Muscle of leg (tissue), 16 donors: ENCODE measurements at places on chromosomes 1 and 21.

GRCh38 chr1:11835441-11836225 lies 11.9 kb downstream of the NPPA start:
- peaks cover 95% of the 10 kb centered on the region for H3K36me3 ChIP-seq
- H3K27ac ChIP-seq = no peak overlapping the region
- DNase-seq = no peak
- no peaks in the 10 kb centered on the region for H3K4me1 ChIP-seq
- H3K4me3 ChIP-seq = no peak overlapping the region

DNA sequence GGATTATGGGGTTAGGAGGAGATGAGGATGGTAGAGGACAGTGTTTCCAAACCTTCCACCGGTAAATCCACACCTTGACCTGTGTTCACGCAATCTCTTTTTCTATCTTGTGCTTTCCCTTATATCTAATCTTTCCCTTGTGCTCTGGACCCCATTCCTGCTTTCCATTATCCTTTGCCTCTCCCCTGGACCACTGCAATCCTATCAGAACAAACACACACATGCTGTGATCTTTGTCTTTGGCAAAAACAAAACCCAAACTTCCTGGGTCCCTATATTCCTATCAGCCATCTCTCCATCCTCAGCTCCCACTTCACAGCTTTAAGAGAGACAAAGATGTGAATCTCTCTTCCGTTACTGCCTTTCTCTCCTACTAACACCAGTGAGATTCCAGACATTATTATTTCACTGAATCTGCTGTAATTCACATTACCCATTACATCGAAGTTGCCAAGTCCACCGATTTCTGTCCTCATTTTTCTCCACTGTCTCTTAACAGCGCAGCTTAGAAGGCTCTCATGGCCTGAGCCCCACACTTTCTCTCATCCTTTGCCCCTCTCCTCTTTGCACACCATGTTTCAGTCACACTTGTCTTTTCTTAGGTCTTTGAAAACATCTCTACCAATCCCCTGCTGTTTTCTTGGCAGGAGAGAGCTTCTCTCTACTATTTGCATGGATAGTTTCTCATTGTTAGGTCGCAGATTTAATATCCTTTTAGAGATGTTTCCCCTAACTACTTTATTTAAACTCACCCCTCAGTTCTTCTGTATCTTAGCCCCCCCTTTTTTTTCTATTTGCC lies 230.0 kb upstream of the B3GALT2 start:
- no peak for DNase-seq
- H3K4me3 ChIP-seq = no peak overlapping the region
- no peak overlapping the region for H3K27ac ChIP-seq
- H3K36me3 ChIP-seq = no peaks in the 10 kb centered on the region
- no peaks in the 10 kb centered on the region for H3K27me3 ChIP-seq

DNA sequence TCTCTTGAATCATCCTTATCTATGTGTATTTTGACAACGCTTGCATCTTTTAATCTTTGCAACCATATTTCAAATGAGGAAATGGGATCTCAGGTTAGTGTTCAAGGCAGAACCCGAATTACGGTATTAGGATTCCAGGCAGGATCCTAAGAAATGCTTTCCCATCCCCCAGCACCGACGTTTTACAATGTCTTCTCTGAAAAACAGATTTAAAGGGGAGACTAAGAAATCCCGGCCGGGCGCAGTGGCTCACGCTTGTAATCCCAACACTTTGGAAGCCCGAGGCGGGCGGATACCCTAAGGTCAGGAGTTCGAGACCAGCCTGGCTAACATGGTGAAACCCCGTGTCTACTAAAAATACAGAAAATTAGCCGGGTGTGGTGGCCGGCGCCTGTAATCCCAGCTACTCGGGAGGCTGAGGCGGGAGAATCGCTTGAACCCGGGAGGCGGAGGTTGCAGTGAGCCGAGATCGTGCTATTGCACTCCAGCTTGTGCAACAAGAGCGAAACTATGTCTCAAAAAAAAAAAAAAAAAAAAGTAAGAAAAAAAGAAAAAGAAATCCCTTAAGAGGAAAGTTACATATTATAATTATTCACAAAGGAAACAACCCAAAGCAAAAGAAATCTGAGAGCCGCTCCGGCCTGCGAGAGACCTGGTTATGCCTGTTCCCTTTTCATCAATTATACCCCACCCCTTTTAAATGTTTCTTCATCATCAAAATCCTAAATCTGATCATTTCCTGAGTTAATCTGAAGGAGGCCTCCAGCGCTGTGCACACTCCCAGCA lies 801 bp upstream of the GORAB start:
- H3K4me1 ChIP-seq = peaks cover 9% of the 10 kb centered on the region
- H3K36me3 ChIP-seq = no peaks in the 10 kb centered on the region
- peak overlapping the region; percentile 87 for H3K4me3 ChIP-seq
- peak; percentile 48 for DNase-seq
- H3K27ac ChIP-seq = peak overlapping the region; percentile 100

DNA sequence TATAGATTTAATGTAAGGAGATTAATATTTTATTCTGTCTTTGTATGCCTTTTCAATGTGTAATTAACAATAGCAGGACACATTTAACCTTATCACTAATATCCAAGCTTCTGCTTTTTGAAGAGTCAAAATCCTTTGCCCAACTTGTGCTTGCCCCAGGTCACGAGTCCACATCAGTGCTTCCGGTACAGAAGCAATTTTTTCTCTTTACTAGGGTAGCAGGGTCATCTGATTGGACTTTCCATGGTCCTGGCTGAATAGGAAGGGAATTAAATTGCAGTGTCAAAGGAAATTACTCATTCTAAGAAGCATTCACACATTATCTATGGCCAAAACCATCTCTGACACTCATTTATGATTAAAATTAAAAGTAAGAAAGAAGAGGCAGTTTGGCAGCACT lies 460.5 kb upstream of the ADGRL2 start:
- DNase-seq = peak; percentile 29
- H3K4me3 ChIP-seq = no peak overlapping the region
- no peaks in the 10 kb centered on the region for H3K4me1 ChIP-seq
- no peak overlapping the region for H3K27ac ChIP-seq

DNA sequence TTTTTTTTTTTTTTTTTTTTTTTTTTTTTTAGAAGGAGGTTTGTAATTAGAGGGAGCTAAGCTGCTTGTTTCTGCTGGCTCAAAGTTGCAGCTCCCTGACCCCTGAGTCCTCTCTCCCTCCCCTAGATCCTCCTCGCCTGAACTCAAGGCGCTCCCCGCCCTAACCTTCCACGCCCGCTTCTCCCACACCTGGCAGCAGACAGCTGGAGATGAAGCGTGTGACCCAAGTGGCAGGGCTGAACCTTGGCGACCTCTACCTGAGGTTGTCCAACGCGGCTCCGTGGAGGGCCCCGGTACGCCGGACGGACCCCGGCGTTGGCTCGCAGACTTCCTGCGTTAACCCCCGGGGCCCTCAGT lies 795 bp downstream of the NGF start:
- peak overlapping the region; percentile 56 for H3K4me3 ChIP-seq
- H3K4me1 ChIP-seq = peaks cover 22% of the 10 kb centered on the region
- peak; percentile 43 for DNase-seq
- no peaks in the 10 kb centered on the region for H3K36me3 ChIP-seq
- H3K27me3 ChIP-seq = peaks cover 39% of the 10 kb centered on the region
- no peak overlapping the region for H3K27ac ChIP-seq

- no peak overlapping the region for H3K27ac ChIP-seq
- peaks cover 24% of the 10 kb centered on the region for H3K27me3 ChIP-seq
- H3K4me1 ChIP-seq = peaks cover 12% of the 10 kb centered on the region
- no peak overlapping the region for H3K4me3 ChIP-seq
- no peaks in the 10 kb centered on the region for H3K36me3 ChIP-seq
- DNase-seq = no peak
Observed at GRCh38 chr1:47596328-47596727, 158.5 kb downstream of the FOXD2 start.

- H3K36me3 ChIP-seq = no peaks in the 10 kb centered on the region
- no peaks in the 10 kb centered on the region for H3K4me1 ChIP-seq
- H3K4me3 ChIP-seq = no peak overlapping the region
- H3K27ac ChIP-seq = no peak overlapping the region
- no peaks in the 10 kb centered on the region for H3K27me3 ChIP-seq
Observed at GRCh38 chr1:176187001-176187400, 20.1 kb downstream of the COP1 start.

DNA sequence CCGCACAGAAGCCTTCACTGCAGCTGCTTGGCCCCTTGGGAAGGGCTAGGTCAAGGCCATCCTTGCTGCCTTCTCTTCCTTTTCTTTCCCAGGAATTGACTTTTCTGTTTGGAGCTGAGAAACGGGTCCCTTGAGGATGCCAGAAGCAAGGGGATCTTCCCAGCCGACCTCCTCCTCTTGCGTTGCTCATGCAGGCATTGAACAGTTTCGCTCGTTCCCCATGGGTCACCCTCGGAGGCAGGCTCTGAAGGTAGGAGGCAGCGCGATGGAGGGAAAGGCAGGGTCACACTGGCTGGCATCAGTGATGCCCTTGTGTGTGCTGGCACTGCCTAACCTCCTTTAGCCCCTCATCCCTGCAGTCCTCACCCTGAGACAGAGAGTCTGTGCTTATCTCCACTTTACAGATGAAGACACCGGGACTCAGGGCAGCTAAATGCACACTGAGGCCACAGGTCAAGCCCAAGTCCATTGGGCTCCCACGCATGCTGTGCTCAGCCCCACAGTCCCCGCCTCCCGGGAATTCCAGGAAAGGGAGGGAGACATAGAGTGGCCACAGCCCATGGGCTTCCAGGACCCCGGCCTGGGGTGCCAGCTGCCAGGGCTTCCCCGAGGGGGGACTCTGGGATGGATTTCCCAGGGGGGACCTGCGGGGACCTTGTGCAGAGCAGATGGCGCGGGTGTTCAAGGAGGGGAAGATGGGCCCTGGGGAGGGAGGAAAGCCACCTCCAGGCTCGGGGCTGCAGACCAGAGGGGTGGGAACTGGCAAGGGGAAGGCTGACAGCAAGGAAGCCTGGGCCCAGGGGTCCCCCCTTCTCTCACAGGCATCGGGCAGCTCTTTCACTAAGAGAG lies 90.2 kb downstream of the SPSB1 start:
- DNase-seq = no peak
- peaks cover 25% of the 10 kb centered on the region for H3K27me3 ChIP-seq
- no peak overlapping the region for H3K27ac ChIP-seq
- H3K4me1 ChIP-seq = peaks cover 18% of the 10 kb centered on the region

GRCh38 chr1:155912056-155912536 lies 947 bp upstream of the RIT1 start:
- peaks cover 62% of the 10 kb centered on the region for H3K36me3 ChIP-seq
- peaks cover 8% of the 10 kb centered on the region for H3K4me1 ChIP-seq
- H3K27me3 ChIP-seq = no peaks in the 10 kb centered on the region
- no peak overlapping the region for H3K4me3 ChIP-seq

GRCh38 chr1:13730751-13731482 lies 30.9 kb downstream of the PRDM2 start:
- no peaks in the 10 kb centered on the region for H3K36me3 ChIP-seq
- H3K27ac ChIP-seq = peak overlapping the region; percentile 50
- H3K4me3 ChIP-seq = no peak overlapping the region
- H3K4me1 ChIP-seq = peaks cover 6% of the 10 kb centered on the region
- no peaks in the 10 kb centered on the region for H3K27me3 ChIP-seq
- DNase-seq = peak; percentile 37

GRCh38 chr1:115428256-115428655 lies 90.2 kb upstream of the NGF start:
- H3K27ac ChIP-seq = no peak overlapping the region
- no peaks in the 10 kb centered on the region for H3K27me3 ChIP-seq
- H3K4me3 ChIP-seq = no peak overlapping the region
- no peaks in the 10 kb centered on the region for H3K36me3 ChIP-seq

- H3K36me3 ChIP-seq = peaks cover 50% of the 10 kb centered on the region
- no peak overlapping the region for H3K4me3 ChIP-seq
- H3K4me1 ChIP-seq = no peaks in the 10 kb centered on the region
- H3K27me3 ChIP-seq = no peaks in the 10 kb centered on the region
Observed at GRCh38 chr1:21703318-21703963, 34.3 kb upstream of the RAP1GAP start.

GRCh38 chr1:106753066-106753465 lies 303.4 kb upstream of the PRMT6 start:
- H3K27me3 ChIP-seq = no peaks in the 10 kb centered on the region
- H3K4me3 ChIP-seq = no peak overlapping the region
- H3K4me1 ChIP-seq = no peaks in the 10 kb centered on the region
- DNase-seq = no peak
- no peak overlapping the region for H3K27ac ChIP-seq

DNA sequence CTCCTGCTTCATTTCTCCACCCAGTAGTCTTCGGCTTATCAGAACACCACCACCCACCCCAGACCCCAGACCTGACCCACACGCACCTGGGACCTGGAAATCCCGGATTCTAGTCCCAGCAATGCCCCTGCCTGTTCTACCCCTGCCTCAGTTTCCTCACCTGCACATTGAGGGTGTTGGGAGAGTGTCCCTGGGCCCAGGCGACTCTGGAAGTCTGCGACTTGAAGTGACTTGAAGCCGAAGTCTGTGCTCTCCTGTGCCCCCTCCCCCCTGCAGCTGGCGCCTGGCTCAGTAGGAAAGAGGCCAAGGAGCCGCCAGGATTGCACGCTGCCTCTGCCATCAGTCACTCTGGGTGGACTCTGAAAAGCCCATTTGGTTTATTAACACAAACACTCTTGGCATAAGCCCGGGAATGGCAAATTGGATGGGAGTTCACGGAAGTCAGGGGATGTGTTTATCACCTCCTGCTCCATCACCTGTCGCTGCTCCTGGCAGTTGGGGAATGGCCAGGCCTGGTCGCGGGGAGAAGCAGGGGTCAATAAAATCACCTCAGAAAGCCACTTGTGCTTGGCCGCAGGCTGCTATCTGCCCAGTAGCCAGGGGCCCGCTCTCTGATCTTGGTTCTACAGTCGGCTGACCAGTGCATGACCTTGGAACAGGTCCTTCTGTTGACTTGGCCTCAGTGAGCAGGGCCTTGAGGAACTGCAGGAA lies 132.7 kb downstream of the ACTL8 start:
- H3K4me3 ChIP-seq = no peak overlapping the region
- DNase-seq = no peak
- no peak overlapping the region for H3K27ac ChIP-seq
- H3K27me3 ChIP-seq = peaks cover 11% of the 10 kb centered on the region
- peaks cover 7% of the 10 kb centered on the region for H3K4me1 ChIP-seq

DNA sequence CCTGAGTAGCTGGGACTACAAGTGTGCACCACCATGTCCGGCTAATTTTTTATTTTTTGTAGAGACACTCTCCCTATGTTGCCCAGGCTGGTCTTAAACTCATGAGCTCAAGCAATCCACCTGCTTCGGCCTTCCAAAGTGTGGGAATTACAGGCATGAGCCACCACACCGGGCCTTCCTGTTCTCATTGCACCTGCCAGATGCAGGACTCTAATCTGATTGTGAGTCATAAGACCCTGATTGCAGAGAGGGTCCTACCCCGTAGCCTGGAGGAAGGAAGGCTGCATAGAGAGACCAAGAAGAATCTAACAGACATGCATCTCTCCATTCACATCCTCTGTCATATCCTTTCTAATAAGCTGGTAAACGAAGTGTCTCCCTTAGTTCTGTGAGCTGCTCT lies 19.5 kb upstream of the CGN start:
- H3K27me3 ChIP-seq = no peaks in the 10 kb centered on the region
- DNase-seq = no peak
- H3K4me3 ChIP-seq = no peak overlapping the region
- no peaks in the 10 kb centered on the region for H3K4me1 ChIP-seq

GRCh38 chr1:5617546-5617945 lies 374.7 kb downstream of the NPHP4 start:
- H3K27ac ChIP-seq = no peak overlapping the region
- H3K4me3 ChIP-seq = no peak overlapping the region
- no peaks in the 10 kb centered on the region for H3K36me3 ChIP-seq
- DNase-seq = no peak
- H3K27me3 ChIP-seq = peaks cover 14% of the 10 kb centered on the region

- no peaks in the 10 kb centered on the region for H3K36me3 ChIP-seq
- no peak for DNase-seq
- no peak overlapping the region for H3K4me3 ChIP-seq
- no peaks in the 10 kb centered on the region for H3K27me3 ChIP-seq
- no peak overlapping the region for H3K27ac ChIP-seq
Observed at GRCh38 chr1:174433451-174433850, 14.3 kb upstream of the GPR52 start.
